ENCODE measurements at places on chromosomes 2 and 18.

DNA sequence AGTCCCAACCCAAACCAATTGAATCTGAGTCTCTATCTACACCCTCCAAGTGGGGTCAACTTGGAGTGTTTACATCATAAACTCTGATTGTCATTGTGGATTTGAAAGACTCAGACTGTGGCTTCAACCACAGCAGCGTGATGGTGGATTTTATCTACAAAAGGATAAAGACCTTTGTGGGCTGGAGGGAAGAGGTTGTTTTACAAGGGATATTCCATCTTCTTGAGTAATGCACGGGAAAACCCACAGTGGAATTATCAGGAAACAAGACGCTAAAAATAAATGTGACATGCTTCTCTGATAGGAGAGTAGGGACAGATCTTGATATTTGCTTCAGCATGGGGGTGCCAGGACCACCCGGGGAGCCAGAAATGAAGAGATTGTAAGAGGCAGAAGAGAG lies 93.5 kb downstream of the LPIN1 start:
- no peak for DNase-seq

- DNase-seq: peak; percentile 26
These were observed 145.2 kb upstream of the SYT4 start for GRCh38 chr18:43422518-43422917.

DNA sequence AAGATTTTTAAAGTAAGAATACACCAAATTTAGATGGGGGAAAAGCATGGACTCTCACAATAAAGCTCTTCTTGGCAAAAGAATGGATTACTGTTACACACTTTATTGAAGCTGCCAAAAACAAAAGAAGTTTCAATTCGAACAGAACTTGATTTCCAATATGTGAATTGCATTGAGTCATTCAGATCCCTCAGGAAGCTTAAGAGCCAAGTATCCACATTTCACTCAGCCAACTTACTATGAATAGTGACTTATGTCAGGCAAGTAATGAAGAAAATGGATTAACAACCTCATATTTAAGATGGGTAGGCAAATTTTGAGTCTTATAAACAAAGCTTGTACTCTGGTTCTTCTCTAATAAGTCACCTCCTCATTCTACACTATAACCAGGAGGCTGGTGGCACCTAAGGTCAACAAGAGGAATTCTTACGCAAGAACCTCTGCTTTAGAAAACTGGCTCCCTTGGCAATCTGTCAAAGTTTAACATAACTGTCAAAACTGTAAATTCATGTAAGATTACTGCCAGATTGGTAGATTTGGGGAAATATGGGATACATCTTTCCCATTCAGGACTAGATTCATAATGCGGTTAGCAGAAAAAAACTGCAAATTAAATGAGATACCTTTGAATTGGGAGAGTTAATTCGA lies 6.0 kb downstream of the HADHA start:
- peak; percentile 22 for DNase-seq

DNA sequence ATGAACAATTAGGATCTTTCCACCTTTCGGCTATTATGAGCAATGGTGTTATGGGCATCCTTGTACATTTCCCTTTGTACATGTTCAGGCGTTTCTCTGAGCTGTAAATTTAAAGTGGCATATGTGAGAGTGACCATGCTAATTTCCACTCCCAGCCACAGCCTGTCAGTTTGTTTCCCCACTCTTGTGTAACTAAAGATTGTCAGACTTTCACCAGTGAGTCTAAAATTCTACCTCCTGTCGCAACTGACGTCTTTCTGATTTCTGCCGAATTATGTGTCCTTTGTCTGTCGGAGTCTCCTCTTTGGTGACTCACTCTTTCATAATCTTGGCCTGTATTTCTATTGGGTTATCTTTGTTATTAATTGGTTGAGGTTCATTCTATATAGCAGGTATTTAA lies 50.7 kb downstream of the TRAPPC12 start:
- no peak for DNase-seq

GRCh38 chr2:62293490-62294271 lies 97.8 kb downstream of the B3GNT2 start:
- peak; percentile 28 for DNase-seq
